ENCODE measurements at places on chromosomes 11 and 22.

DNA sequence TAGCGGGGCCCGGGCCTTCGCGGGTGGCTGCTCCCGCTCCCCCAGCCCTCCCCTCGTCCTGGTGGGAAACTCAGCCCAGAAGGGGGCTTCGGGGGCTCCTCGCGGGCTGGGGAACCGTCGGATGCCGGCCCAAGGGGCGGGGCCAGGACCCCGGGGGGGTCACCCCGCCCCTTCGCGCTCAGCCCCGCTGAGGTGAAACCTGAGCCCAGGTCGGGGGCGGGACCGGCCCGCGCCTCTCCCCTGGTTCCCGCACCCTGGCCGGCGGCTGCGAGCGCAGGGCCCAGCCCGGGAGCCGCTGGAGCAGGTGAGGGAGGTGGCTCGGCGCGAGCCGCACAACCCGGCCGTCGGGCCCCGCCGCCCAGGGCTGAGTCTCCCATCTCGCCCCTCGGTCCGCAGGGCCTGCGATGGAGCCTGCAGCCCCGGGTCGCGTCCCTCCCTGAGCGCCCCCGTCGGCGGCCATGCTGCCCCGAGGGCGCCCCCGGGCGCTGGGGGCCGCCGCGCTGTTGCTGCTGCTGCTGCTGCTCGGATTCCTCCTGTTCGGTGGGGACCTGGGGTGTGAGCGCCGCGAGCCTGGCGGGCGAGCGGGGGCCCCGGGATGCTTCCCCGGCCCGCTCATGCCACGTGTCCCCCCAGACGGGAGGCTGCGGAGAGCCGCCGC is at the start of gene LARGE2:
Gene LARGE2 (plus strand): TSS at position 232 of the 658 bp plus-strand sequence. CDS start 227 bp downstream, at position 459.
- no peak for DNase-seq

DNA sequence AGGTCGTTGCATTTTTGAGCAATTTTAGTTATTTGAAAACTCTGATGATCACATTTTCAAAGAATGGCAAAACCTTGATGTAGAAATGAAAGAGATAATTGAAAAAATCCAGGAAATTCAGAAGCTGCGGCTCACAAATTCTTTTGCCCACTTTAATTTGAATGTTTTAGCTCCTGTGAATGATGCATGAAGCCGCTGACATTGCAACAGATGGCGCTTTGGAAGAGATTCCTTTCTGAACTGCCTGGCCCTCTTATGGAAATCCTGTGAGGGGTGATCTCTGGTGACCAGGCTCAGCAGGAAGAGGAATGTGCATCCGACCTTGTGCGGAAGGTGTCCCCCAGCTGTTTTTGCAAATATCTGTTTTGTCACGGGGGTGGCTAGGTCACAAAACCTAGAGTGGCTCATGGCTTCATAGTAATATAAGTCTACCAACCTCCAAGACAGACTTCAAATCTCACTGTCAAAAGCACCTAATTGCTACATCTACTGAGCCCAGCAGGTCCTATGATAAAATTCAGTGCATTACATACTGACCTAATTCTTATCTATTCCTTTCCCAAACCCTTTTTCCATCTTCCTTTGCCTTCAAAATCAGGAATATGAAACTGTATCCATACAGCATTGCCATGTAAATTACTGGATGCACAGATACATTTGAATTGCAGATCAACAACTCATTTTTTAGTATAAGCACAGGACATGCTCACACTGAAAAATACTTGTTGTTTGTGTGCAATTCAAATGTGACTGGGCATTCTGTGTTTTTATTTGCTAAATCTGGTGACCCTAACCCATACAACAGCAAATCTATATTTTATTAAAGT is 412.7 kb downstream of the ETS1 start:
- DNase-seq = peak; percentile 51

GRCh38 chr11:41522899-41523672 is 63.6 kb upstream of the LRRC4C start:
- no peak for DNase-seq

DNA sequence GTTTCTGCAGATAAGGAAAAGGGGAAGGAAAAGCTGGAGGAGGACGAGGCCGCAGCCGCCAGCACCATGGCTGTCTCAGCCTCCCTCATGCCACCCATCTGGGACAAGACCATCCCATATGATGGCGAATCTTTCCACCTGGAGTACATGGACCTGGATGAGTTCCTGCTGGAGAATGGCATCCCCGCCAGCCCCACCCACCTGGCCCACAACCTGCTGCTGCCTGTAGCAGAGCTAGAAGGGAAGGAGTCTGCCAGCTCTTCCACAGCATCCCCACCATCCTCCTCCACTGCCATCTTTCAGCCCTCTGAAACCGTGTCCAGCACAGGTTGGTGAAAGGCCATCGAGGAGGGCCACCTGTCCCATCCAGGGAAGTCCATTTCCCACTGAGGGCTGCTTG is 5.6 kb downstream of the TEF start:
- no peak for DNase-seq

DNA sequence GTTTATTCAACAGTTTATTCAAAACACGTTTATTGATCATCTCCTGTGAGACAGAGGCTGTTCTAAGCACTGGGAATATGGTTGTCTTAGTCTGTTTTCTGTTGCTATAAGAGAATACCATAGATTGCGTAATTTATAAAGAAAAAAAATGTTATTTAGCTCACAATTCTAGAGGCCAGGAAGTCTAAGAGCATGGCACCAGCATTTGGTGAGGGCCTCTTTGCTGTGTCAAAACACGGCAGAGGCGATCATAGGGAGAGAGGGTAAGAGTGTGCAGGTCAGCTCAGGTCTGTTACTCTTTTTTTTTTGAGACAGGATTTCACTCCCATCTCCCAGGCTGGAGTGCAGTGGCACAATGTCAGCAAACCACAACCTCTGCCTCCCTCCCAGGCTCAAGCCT is 5.2 kb upstream of the IL17RA start:
- no peak for DNase-seq

GRCh38 chr11:45031912-45032519 is 81.3 kb upstream of the TP53I11 start:
- no peak for DNase-seq

GRCh38 chr11:289398-289711 is 429 bp downstream of the PGGHG start:
- DNase-seq = no peak

DNA sequence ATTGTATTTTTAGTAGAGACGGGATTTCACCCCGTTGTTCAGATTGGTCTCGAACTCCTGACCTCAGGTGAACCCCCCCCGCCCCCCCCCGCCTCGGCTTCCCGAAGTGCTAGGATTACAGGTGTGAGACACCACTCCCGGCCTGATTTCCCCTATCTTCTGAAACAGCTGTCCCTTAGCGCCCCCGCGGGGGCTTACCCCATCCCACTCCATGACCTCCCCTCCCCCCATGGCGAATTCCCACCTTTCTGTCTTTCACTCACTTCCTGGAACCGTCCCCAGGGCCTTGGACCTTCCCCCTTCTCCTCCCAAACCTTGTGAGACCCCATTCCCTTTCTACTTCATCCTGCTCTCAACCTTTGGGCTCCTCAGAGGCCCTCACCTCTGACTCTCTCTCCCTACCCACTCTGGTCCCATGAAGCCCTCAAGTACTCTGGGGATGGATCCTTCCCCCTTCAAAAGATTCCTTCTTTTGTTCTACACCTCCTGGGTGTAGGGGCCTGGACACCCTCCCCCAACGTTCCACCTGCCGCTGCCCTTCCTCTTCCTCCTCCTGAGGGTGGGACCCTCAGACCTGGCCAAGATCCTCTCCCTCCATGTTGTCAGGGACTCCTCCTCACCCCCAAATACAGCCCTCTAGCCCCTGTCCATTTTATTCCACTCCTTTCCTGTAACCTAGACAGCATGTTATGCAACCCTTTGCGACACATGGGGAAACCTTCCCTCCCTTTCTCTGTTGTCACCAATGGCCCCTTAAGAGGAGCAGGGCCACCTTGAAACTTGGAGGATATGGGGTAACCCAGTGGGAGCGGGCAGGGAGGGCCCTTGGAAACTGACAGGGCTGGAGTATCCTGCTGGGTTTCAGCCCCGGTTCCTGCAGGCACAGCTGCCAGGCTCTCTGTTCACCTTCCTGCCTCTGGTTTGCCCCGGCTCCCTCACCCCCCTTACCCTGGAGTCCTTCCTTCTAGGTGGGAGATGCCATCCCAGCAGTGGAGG is 1.1 kb downstream of the PRDX5 start:
- DNase-seq = peak; percentile 41

DNA sequence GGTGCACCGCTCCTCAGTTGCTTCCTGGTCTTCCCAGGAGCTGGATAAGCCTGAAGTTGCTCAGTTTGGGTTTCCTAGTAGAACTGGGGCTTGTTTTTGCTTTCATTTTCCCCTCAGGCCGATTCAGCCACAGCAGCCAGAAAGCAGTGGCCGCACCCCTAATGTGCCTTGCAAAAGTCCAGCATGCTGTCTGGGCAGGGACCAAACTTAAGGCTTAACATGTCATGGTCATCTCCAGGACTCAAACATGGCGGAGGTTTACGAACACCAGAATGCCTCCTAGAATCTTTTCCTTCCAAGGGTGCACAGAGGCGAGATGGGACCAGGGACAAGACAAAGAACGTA is 2.5 kb downstream of the GNG3 start:
- peak; percentile 65 for DNase-seq

GRCh38 chr11:39120890-39121289 is 2338.6 kb downstream of the LRRC4C start:
- no peak for DNase-seq

- no peak for DNase-seq
These were observed 24.1 kb downstream of the SIK3 start for GRCh38 chr11:117074119-117074518.

GRCh38 chr11:10591741-10592140 is 23.3 kb upstream of the LYVE1 start:
- DNase-seq = no peak

GRCh38 chr11:132298357-132298756 is 927.9 kb downstream of the NTM start:
- no peak for DNase-seq

- no peak for DNase-seq
These were observed 45.9 kb upstream of the WEE1 start for GRCh38 chr11:9527481-9528135.

GRCh38 chr11:93024369-93024768 is 54.9 kb downstream of the MTNR1B start:
- DNase-seq = no peak

GRCh38 chr11:9133956-9134355 is 42.6 kb upstream of the SCUBE2 start:
- DNase-seq = no peak

GRCh38 chr11:128298271-128298670 is 289.1 kb downstream of the ETS1 start:
- no peak for DNase-seq

DNA sequence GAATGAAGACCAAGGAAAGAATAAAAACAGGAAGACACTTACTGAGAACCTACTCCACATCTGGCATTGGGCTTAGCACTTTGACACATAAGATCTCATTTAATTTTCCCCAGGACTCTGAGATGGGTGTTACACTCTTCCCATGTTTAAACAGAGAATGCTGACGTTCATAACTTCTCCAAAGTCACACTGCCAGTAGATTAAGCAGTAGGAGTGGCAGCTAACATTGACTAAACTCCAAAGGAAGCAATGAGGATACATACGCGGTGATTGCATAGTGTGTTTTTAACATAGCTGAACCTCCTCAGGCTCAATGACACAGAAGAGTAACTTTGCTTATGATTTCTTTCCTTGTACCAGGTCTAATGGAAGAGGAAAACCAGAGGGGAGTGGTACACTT is 14.5 kb upstream of the OR10V1 start:
- no peak for DNase-seq

DNA sequence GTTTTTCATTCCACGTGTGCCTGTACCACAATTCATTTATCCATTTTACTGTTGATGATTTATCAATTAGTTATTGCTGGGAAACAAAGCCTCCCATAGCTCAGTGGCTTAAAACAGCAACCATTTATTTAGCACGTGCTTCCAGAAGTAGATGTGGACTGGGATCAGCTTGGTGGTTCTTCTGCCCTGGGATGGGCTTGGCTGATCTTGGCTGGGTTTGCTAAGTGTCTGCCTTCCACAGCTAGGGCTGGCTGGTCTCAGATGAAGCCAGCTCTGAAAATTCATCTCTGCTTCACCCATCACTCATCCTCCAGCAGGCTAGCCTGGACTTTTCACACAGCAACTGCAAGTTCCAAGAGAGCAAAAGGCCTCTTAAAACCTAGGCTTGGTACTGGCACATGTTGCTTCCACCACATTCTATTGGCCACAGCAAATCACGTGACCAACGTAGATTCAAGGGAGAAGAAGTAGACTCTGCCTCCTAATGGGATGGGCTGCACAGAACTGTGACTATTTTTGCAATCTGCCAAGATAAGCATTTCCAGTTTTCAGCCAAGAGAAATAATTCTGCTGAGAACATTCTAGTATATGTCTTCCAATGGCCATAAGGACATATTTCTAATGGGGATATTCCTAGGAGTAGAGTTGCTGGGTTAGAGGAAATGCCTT is 124.9 kb downstream of the MN1 start:
- no peak for DNase-seq

DNA sequence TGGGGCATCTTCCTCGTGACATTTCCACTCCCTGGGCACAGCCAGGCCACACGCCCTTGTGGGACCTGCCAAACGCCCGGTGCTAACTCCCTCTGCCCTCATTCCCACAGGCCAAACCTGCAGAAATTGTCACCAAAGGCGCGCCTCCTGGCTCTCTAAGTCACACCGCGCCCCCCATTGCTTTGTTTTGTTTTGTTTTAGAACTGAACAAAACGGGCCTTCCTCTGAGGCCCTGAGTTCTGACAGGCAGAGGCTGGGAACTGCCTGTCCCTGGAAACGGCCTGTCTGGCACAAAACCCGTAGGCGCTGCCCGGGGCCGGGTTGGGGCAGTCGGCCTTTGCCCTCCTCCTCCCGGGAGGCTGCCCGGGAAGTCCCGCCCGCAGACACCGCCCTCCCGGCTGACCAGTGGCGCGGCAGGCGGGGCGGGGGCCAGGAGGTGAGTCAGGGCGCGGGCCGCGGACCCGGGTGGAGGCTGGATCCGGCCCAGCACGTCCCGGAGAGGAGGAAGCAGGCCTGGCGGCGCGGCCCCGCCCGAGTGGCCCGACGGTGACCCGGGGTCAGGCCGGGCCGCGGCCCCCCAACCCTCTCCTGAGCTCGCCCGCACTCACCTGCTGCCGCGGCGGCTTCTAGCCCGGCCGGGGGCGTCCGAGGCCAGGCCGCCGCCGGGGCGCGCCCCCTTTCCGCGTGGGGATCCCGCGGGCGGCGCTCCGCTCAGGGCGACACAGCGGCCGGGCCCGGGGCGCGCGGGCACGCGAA is 465 bp downstream of the SUN2 start:
- peak; percentile 80 for DNase-seq

GRCh38 chr22:35299217-35299672 is 449 bp upstream of the TOM1 start:
- no peak for DNase-seq

GRCh38 chr11:64874308-64875240 is 3.8 kb downstream of the EHD1 start:
- peak; percentile 68 for DNase-seq
